Stimulated activated CD4-positive, alpha-beta T cell treated with anti-CD3 and anti-CD28 coated beads, TNF-alpha, amount 100 ng/mL, for 4 hours (primary cell): ENCODE measurements at places on chromosomes 11 and 22.

GRCh38 chr11:125952973-125953372, 7.1 kb downstream of the VSIG10L2 start:
- no peak for DNase-seq

GRCh38 chr22:43819931-43820640, 8.0 kb upstream of the EFCAB6 start:
- DNase-seq: no peak

DNA sequence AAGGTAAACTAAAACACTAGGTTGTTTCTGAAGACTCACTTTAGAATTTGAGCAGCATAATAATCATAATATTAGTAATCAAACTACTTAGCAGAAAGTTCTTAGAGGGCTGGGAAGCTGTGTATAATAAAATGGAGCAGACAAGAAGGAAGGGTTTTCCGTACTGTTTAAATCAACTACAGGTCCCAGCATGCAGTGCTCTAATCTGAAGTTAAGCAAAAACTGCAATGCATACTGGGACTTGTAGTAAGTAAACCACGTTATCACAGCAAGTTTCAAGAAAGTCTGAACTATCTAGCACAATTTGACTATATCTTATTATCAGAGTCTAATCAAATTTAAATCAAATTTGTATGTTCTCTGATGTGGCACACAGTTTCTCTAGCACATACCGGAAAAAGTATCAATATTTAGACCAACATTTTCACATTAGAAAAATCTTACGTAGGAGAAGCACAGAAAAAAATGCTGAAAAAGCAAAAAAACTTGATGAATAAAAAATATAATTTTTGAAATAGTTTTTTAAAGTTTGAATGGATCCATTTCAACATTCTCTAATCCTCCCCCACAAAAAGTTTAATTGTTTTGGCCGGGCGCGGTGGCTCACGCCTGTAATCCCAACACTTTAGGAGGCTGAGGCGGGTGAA, 8.2 kb downstream of the PHF21A start:
- DNase-seq: peak; percentile 18

- no peak for DNase-seq
Observed at GRCh38 chr11:128563942-128564641, 23.3 kb downstream of the ETS1 start.

GRCh38 chr11:23263466-23263865, 403.2 kb upstream of the CCDC179 start:
- DNase-seq: no peak

DNA sequence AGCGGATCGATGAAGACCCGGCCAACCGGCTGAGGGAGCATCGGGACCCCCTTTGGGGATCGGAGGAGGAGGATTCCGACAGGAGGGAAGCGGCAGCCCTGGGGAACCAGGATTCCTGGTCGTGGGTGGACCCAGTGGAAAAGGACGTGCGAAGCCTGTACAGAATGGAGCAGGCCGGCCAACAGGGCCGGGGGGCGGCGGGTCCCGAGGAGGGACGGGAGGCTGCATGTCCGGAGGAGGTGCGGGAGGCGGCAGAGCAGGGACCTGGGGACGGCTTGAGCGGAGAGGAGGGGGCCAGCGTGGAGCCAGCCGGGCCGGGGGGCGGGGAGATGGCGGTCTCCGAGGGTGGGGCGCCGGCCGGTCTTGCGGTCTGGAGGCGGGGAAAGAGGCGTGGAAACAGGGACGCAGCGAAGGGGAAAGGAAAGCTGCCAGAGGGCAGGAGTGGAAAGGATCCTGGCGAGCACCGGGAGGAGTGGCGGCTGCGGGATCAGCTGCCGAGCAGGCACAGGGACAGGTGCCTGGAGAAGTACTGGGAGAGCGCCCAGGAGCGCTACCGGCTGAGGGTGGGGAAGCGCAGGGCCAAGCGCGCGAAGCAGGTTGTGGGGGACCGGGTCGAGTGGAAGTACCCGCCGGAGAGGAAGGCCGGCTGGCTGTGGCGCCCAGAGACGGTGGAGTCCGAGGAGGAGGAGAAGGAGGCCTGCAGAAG, at the start of gene ANO5:
TSS of gene ANO5 (plus strand) at position 444 of the 706 bp plus-strand sequence. CDS start 408 bp downstream, outside the sequence.
- DNase-seq: no peak

DNA sequence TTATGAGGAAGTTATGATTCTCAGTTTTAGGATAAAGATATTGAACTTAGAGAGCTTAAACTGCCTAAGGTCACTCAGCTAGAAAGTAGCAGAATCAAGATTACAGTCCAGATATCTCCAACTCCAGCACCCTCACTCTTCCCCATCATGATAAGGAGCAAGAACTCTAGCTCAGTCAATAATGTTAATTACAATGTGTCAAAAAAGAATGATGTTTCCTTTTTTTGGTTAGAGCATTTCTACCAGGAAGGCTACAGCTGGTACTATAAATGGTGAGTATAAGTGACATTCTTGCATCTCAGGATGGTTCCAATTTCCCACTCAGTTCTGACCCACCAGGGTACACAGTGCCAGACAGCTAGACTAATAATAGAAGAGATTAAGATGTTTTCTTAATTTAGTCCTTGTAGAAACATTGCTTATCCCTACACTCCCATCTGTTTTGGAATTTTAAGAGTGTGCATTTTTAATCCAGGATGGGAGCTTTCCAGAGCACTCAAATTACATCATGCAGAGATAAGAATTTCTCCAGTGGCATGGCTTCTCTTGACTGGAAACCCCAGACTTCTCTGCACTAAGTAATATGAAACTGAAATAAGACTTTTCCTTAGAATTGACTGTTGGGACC, 21.6 kb upstream of the BBOX1 start:
- DNase-seq: no peak

DNA sequence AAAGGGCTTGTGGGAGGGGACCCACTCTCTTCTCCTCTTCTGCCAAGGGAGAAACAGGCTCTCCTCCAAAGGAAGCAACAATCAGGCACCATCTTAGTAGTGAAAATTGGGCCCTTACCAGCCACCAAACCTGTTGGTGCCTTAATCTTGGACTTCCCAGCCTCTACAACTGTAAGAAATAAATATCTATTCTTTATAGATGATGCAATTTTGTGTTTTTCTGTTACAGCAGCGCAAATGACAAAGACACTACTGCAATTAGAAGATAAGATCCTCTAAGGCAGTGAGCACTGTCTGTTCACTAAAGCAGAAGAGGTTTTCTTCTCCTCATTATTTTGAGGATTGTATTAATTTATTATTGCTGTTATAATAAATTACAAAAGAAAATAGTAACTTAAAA, 691.4 kb upstream of the CCDC179 start:
- no peak for DNase-seq

GRCh38 chr11:80816454-80816847, 1375.6 kb upstream of the TENM4 start:
- no peak for DNase-seq

DNA sequence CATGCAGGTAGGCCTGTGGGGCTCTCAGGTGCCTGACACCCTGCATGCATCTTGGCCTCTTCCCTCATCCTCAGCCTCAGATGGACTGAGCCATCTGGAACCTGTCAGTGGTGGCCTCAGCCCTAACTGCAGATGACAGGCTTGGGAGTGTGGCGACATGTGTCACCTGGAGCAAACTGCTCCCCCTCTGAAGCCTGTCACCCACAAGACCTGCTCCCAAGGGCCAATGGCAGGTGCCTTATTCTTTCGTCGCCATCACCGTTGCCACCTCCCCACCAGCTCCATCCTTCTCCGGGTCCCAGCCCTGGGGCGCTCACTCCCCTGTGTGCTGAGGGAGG, 3.6 kb upstream of the SEPTIN5 start:
- DNase-seq: no peak

DNA sequence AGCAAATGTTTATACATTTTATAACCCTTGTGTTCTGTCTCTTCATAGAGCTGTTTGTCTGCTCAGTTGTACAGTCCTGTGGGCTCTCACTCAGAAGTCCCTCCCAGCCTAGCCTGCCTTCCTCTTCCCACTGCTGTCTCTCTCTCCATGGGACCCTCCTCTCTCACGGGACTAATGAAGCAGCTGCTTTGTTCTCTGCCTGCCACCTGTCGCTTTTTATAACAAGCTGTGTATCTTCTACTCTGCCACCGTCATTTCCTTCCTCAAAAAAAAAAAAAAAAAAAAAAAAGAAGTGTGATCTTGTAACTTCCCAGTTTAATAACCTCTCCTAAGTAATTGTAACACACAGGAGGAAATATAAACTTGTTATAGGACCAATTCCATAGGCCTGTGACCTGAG, 92.2 kb upstream of the ALKBH3 start:
- DNase-seq: no peak

DNA sequence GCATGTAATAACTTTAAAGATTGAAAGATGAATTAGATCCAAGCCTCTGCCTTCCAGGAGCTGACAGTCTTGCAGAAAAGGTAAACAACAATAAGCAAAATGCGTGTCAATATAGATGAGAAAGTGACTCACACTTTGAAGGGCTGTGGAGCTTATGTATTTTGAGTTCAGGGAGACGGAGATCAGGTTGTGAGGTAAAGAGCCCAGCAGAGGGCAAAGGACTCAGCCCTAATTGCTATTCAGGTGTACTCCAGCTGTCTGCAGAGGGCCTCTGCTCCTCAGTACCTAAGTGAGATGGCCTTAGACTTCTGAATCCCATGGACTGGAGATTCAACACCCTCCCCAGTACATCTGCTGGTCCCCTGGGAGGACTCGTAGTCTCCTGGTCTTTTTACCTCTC, 22.9 kb upstream of the CTR9 start:
- no peak for DNase-seq

- DNase-seq: no peak
Observed at GRCh38 chr11:44849424-44849823, 101.3 kb downstream of the TP53I11 start.

GRCh38 chr11:2072551-2073261, 66.5 kb downstream of the IGF2 start:
- no peak for DNase-seq

GRCh38 chr11:120781486-120782120, 242.3 kb upstream of the TBCEL start:
- DNase-seq: no peak

- no peak for DNase-seq
Observed at GRCh38 chr11:422249-422656, 7.5 kb upstream of the SIGIRR start.

DNA sequence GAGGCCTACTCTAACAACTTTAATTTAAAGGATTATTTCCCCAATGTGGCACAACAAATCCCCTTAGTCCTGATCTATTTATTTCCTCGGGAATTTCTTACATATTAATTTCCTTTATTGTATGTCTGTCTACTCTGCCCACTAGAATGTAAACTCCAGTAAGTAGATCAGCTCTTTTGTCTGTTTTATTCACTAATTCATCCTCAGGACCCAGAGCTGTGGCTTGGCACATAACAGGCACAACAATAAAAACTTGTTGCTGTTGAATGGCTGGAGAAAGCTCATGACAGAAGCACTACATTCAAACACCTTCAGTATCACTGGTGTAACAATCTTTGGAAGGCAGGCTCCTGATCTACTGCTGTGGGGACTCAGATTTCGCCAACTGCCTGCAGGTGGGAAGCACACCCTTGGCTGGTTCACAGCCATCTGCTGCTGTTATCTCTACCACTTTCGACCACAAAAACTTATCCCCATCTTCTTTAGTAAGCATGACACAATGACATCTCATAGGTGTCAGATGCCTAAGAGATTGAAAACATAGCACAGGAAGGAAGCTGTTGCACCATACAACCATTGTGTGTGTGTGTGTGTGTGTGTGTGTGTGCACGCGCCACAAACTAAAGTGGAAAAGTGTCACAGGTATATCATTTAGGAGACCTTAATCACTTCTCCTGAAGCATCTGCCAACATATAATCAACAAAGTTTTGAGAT, 11.9 kb downstream of the HIRA start:
- no peak for DNase-seq

DNA sequence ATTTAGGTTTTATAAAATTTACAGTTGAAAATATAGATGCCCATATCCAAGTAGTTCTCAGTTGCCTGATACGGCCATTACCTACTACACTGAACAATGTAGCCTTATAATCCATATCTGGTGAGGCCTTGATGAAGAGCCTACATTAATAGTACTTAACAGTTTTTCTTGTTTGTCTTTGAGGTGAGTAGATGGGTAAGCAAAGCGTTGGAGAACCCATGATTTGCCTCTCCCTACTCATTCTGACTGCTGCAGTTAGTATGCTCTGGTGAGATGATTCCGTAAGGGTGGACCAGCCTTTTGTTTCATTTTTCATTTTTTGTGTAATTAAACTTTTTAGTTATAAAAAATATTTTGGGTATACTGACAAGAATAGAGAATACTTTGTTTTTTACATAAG, 11.4 kb downstream of the PAAF1 start:
- no peak for DNase-seq

- DNase-seq: no peak
Observed at GRCh38 chr11:113085446-113085845, 124.2 kb downstream of the NCAM1 start.

DNA sequence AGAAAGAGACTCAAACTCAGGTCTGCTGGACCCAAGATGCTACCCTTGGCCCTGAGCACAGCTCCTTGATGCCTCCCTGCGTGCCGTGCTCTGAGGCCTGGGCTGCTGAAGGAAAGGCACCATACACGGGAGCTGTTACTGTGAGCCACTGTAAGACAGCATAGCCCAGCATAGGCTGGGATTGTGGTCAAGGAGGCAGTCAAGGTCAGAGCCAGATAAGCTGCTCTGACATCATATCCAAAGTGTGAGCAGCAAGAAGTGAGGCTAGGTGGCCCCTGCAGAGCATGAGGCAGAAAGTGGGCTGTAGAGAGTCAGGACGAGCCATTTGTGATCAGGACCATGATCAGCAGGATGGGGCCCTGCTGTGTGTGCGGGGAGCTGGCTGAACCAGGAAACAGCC, 7.7 kb downstream of the SLC22A8 start:
- no peak for DNase-seq

DNA sequence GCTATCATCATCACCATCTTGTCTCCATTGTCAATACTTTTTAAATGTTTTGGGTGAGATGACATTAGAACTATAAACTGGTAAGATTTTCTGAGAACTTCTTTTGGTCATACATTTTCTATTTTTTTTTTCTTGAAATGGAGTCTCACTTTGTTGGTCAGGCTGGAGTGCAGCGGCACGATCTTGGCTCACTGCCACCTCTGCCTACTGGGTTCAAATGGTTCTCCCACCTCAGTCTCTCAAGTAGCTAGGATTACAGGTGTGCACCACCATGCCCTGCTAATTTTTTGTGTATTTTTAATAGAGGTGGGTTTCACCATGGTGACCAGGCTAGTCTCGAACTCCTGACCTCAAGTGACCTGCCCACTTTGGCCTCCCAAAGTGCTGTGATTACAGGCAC, 785.9 kb upstream of the ARHGAP42 start:
- DNase-seq: no peak

GRCh38 chr22:19995611-19996339, 20.8 kb downstream of the ARVCF start:
- no peak for DNase-seq

DNA sequence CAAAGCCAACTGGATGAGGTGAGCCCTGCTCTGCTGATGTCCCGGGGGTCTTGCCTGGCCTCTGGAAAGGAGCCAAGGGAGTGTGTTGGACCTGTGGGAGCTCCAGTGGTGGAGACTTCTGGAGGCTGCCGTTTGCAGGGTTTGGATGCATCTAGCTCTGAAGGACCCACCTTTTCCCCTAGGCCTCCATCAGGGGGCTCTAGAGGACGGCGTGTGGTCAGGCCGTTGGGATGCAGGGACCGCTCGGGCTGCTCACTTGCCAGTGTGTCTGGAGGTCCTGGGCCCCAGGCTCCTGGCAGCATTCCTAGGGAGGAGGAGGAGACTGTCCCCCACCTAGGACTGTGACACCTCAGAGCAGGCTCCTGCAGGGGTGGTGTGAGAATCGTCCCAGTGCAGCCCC, 58.3 kb downstream of the PRDM11 start:
- DNase-seq: no peak

GRCh38 chr11:118705791-118706545, 26.5 kb upstream of the TREH start:
- DNase-seq: no peak

GRCh38 chr22:50148991-50149721, 21.4 kb upstream of the PANX2 start:
- DNase-seq: peak; percentile 54
